ENCODE measurements at places on chromosomes 12 and 14.

DNA sequence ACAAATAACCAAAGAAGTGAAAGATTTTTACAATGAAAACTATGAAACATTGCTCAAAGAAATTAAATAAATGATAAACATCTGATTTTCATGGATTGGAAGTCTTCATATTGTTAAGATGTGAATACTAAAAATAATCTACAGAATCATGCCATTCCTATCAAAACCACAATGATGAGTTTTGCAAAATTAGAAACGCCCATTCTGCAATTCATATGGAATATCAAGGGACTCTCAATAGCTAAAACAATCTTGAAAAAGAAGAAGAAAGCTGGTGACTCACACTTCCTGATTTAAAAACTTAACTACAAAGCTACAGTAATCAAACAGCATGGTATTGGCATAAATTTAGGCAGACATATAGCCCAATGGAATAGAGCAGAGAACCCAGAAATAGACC lies 40.2 kb upstream of the CCT2 start:
- DNase-seq, result no peak

GRCh38 chr14:64943556-64943955 lies 1.0 kb upstream of the GPX2 start:
- no peak for DNase-seq

DNA sequence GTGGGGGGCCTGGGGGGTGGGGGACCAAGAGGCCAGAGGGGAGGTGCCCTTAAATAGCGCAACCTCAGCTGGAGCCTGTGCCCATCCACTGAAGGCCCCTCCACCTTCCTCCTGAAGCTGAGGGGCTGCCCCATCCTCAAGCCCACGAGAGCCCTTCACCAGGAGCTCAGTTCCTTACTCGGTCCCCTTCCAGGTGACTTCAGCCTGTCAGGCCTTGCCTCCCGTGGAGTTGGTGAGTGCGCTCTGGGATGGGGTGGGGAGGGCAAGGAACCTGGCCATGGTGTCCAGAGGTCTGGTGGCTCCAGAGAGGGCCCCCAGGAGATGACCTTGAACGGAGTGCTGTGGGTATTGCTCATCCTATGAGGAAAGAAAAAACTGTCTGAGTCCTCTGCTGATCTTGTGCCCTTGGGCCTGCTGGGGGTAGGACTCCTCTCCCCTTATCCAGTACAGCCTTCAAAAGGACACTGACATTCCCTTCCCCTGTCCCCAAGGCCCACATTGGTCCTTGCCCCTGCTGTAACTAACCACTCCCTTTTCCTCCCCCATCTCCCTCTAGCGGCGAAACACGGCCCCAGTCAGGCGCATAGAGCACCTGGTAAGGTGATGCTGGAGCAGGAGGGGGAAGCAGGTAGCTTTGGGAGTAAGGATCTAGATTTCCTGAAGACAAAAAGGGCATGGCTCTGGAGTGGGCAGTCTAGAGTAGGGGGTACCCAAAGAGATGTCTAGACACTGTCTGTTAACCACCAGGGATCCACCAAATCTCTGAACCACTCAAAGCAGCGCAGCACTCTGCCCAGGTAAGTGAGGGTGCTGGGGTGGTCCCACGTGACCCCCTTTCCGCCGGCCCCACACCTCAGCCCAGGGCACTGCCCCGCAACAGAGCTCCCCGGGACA lies 3.6 kb downstream of the TNS2 start:
- peak; percentile 55 for DNase-seq

DNA sequence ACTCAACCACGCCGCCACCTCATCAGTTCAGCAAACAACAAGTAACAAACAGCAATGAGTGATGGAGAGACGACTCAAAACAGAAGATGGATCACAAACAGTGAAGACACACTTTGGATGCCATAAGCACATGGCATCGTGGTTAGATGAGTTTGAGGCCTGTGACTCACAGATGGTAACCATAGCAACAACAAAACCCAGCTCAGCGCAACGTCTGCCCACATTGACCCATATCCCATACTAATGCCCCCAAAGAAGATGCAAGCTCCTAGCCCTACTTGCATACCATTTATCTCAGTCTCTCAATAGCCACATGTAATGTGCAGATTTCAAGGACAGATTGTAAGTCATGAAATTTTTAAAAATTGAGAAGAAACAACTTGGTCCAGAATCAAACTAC lies 1322.3 kb upstream of the TMEM132C start:
- peak; percentile 5 for DNase-seq

GRCh38 chr12:53980802-53981496 lies 4.0 kb upstream of the HOXC10 start:
- no peak for DNase-seq

GRCh38 chr12:123995023-123995748 lies 22.2 kb downstream of the ZNF664 start:
- peak; percentile 19 for DNase-seq

DNA sequence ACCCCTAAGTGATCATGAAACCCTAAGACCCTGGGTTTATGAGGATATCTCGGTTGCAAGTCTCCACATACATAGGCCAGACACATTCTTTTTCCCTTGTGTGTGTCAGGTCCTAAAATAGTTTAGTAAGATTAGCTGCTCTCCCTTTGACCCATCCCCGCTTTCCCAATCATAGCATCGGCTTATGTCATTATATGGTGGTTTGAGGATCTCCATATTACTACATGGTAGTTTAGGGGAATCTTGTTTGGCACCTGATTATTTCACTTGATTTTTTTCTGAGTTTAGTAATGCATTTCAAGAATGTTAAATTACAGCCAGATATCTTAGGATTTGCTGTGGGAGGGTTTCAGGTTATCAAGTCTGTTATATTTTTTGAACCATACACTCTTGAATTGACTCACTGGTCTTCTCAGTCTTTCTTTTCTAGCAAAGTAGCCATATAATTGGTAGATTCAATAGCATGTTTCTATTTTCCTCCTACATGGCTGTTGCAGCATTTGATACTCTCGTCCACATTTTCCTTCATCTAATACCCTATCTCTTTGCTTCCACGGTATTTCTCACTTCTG lies 68.3 kb upstream of the TRHDE start:
- no peak for DNase-seq

DNA sequence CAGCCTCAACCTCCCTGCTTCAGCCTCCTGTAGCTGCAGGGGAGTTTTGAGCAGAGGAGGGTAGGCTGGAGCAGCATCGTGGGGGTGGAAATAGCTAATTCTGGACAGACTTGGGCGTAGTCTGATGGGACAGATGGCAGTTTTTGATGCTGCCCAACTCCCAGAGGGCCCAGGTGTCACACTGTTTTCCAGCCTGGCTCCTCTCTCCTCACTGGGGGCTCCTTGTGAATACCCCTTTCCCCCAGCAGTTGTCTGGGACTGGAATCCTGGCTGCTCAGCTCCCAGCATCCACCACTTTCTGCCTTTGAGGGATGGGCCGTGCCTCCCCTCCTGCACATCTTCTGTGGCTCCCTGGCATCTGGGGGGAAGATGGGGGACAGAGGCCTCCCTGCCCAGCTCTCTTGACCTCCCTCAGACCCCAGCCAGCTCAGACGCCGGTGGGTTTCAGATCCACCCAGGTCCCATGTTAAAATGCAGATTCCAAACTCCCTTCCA lies 34.0 kb downstream of the SH2B3 start:
- no peak for DNase-seq

- DNase-seq, result no peak
These were observed 235.0 kb downstream of the EFCAB11 start for GRCh38 chr14:89719366-89720075.

DNA sequence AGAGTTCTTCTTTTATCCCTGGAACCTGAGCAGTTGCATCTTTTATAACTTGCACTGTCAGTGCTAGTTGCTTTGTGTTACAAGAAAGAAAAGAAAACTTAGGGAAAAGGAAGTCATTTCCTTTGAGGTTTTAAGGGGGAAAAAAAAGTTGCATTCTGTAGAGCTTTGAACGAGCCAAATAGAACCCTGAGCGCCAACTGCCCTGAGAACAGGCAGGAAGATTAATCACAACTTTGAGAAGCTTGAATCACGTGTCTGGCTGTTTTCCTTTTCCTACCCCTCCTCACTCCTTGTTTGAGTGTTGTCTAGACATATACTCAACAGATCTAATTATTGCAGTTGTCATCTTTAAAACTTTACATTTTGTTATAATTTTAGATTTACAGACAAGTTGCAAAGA lies 12.5 kb downstream of the PCNX1 start:
- DNase-seq, result peak; percentile 49

GRCh38 chr14:62369919-62370560 lies 607.8 kb downstream of the SNAPC1 start:
- DNase-seq, result no peak

- DNase-seq, result no peak
These were observed 29.5 kb downstream of the CACNA1C start for GRCh38 chr12:2082321-2082720.

GRCh38 chr12:122226366-122227125 lies 694 bp upstream of the DIABLO start:
- DNase-seq, result no peak

GRCh38 chr14:54703082-54703481 lies 136.2 kb downstream of the SAMD4A start:
- DNase-seq, result no peak

DNA sequence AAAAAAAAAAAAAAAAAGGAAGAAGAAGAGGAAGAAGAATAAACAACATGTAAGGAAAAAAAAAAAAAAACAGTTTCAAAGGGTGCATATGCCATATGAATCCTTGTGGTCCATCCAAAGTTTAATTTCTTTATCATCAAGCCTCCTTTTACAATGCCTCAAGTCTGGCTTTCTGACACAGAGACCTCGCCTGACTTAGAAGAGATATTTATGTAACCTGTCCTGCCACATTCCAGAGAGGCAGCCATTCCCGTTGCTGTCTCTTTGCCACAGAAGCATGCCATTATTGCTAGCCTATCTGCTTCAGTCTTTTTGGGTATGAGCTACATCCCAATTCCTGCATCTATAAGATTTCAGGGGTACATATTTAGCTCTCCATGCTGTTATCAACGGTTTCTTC lies 596.7 kb upstream of the ATP2B1 start:
- no peak for DNase-seq

- DNase-seq, result peak; percentile 52
These were observed 337.9 kb downstream of the AACS start for GRCh38 chr12:125402874-125403789.

- DNase-seq, result no peak
These were observed 15.8 kb upstream of the PPM1A start for GRCh38 chr14:60233251-60233650.
